ENCODE measurements at places on chromosomes 16 and 17.

- DNase-seq = no peak
Measured at GRCh38 chr17:79946352-79947231, 89.1 kb downstream of the TBC1D16 start.

DNA sequence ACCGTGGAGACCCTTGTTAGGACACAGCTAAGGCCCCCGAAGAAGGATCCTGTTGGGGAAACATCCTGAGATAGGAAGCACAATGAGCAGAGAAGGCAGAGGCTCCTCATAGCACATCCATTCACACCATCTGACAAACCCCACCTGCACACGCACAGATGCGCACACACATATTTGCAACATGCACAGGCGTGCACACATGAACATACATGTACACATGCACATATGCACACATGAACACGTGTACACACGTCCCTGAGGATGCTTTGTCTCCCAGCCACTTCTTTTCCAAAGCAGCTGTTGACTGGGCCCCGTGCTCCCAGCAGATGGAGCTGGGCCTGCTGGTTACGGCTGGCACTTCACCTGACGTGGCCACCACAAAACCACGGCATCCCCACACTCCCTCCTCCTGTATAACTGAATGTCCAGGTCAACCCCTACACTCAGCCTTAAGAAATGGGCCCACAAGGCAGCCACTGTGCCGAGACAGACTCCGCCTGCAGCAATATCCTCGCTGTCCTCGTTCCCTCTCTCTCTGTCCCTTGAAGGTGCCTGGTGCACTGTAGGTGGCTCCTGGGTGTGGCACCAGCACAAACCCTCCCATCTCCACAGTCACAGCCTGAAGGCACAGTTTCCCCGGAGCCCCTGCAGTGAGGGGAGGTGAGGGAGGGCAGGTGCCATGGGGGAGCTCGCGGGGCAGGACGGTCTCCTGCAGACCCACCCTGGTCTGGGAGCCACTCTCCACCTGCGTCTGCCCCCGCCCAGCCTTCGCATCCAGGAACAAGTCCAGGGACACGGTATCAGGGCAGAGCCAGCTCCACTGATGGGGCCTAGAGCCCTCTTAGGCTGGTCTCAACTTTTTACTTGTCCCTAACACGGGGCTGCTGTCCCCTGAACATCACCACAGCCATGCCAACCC lies 183.0 kb downstream of the RBFOX3 start:
- DNase-seq = no peak

DNA sequence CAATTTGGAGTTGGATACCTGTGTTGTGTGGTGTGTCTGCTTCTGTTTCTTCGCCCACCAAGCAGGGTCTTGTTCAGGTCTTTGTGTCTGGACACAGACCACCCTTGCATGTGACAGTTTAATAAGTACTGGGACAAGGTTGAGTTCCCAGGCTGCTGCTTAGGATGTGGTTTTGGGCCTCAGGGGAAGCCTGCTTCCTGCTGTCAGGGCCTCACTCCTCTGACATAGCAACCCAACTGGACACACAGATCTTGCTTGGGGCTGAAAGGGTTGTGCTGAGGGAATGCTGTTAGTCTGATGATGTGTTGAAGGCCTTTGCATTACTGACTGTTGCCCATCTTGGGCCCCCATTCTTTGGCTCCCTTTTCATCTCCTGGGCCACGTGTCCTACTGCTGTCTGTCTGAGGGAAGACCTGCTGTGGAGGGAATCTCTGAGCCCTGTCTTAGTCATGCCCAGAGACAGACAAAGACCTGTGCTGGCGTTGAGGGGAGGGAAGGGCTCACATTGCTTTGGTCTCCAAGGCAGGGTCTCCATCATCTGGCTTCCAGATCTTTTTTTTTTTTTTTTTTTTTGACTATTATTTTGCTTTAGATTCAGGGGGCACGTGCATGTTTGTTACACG lies 4.7 kb upstream of the TGFB1I1 start:
- DNase-seq = no peak

DNA sequence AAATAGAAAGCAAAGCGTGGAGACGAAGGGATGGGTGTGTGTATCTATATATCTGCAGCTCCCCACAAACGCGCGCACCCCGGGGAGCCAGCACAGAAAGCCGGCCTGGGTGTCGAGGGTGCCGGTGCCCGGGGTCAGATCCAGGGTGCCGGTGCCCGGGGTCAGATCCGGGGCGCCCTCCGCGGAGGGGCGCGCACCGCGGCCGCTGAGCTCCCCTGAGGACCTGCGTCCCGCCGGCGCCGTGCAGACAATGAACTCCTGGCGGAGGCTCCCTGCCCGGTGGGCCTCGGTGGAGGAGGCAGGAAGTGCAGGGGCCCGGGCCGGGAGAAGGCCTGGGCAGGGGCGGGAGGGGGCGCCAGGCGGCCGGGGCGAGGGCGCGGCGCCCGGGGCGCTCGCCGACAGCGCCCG lies 1.1 kb downstream of the ZNF423 start:
- DNase-seq = no peak

GRCh38 chr17:5516060-5516792 lies 29.9 kb downstream of the MIS12 start:
- no peak for DNase-seq

All from stimulated activated CD8-positive, alpha-beta memory T cell treated with anti-CD3 and anti-CD28 coated beads, Interleukin-7, amount 100 ng/mL, for 48 hours (primary cell).